WTC11 (cell line): ENCODE measurements at places on chromosomes 7 and 10. TPM values are rescaled to one million over a fixed set of nuclear protein-coding genes. Genes with fewer than 3 reads are reported as not detected.

Gene DPY19L1
- 14.9 to 17.7 TPM (median 15.5 TPM) in 3 replicates for total RNA-seq

Gene ATP6V0A4
- 1.1 to 2.0 TPM (median 1.3 TPM) in 3 replicates for total RNA-seq

- H3K4me3 ChIP-seq: no peak overlapping the region
- H3K27me3 ChIP-seq: peaks cover 6% of the 10 kb centered on the region
- no peak overlapping the region for H3K27ac ChIP-seq
- no peaks in the 10 kb centered on the region for H3K36me3 ChIP-seq
These were observed 160.3 kb downstream of the PTEN start for GRCh38 chr10:88023676-88024075.

DNA sequence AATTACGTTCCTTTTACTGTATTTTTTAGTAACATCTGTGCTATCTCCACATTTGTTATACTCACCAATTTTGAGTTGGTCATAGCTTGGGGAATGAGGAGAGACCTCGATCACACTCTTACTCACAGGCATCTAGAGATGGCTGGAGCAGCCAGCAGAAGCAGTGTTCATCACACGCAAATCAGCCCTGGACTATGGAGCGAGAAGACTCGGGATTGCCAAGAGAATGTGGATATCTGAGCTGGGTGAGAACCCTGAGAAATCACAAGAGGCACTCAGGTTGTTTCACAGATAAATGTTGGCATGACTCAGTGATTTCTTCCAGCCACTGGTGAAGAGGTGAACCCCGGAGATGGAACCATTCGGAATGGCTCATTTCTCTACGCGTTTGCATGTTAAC lies 820.1 kb upstream of the IGFBP3 start:
- H3K27ac ChIP-seq: no peak overlapping the region
- H3K36me3 ChIP-seq: no peaks in the 10 kb centered on the region
- no peak overlapping the region for H3K4me3 ChIP-seq
- peaks cover 24% of the 10 kb centered on the region for H3K4me1 ChIP-seq

- no peak for DNase-seq
- H3K36me3 ChIP-seq: no peaks in the 10 kb centered on the region
- peaks cover 10% of the 10 kb centered on the region for H3K4me1 ChIP-seq
- H3K27ac ChIP-seq: no peak overlapping the region
These were observed 4.6 kb upstream of the RBAK start for GRCh38 chr7:5041047-5041446.

DNA sequence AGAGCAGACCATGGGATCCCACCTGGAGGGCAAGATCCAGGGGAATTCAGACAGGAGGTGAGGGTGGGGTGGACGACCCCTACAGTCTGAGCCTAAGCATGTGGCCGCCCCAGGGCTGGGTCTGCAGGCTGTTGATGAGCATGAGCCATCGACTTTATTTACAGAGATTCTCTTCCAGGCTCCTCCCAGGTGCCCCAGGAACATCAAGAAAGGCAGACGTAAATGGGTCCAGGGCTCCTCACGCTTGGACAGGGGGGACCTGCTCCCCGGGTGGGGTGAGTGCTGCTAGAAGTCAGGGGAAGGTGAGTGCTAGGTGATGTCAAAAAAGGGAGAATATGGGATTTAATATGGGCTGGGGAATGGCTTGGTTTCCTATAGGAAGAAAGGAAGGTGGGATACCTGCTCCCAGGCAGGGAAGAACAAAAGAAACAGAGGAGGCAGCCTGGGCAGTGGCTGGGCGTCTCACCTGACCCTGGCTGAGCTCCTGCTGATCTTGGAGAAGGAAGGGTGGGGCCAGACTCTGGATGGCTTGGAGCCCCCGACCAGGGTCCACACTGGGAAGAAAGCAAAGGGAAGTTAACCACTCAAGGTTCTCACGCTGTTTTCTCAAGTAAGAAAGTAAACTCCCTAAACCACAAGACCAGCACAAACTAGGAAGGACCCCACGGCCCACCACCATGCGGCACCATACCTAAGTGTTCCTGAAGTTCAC lies 162.1 kb upstream of the SHH start:
- peaks cover 5% of the 10 kb centered on the region for H3K27me3 ChIP-seq
- H3K4me3 ChIP-seq: no peak overlapping the region
- H3K4me1 ChIP-seq: no peaks in the 10 kb centered on the region
- no peak overlapping the region for H3K27ac ChIP-seq
